ENCODE measurements at places on chromosomes 6 and 20. TPM values are rescaled to one million over a fixed set of nuclear protein-coding genes. Genes with fewer than 3 reads are reported as not detected.

Gene SLC22A23
- total RNA-seq, result 8.0 TPM

- H3K27me3 ChIP-seq, result peaks cover 3% of the 10 kb centered on the region
- no peak overlapping the region for H3K27ac ChIP-seq
- no peak for DNase-seq
- H3K4me3 ChIP-seq, result no peak overlapping the region
- H3K36me3 ChIP-seq, result no peaks in the 10 kb centered on the region
These were observed 116.7 kb downstream of the SOX4 start for GRCh38 chr6:21710216-21710615.

DNA sequence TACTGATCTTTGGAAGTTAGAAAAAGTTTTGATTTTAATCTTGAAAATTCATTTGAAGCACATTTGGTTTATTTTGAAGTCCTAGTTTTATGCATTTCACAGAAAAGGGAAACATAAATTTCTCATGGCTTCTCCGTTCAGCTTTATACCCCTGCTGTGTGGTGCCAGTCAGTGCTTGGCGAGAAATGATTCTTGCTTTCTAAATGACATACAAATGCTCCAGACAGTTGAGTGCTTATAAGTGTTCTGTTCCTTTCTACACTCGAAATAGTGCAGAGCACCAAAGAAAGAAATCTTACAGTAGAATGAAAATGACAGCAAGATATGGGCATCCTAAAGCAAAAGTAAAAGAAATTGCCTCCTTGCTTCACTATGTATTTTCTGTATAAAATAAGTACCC lies 9.0 kb upstream of the ZNF292 start:
- no peak overlapping the region for H3K27ac ChIP-seq
- H3K4me3 ChIP-seq, result no peak overlapping the region
- H3K4me1 ChIP-seq, result no peaks in the 10 kb centered on the region

DNA sequence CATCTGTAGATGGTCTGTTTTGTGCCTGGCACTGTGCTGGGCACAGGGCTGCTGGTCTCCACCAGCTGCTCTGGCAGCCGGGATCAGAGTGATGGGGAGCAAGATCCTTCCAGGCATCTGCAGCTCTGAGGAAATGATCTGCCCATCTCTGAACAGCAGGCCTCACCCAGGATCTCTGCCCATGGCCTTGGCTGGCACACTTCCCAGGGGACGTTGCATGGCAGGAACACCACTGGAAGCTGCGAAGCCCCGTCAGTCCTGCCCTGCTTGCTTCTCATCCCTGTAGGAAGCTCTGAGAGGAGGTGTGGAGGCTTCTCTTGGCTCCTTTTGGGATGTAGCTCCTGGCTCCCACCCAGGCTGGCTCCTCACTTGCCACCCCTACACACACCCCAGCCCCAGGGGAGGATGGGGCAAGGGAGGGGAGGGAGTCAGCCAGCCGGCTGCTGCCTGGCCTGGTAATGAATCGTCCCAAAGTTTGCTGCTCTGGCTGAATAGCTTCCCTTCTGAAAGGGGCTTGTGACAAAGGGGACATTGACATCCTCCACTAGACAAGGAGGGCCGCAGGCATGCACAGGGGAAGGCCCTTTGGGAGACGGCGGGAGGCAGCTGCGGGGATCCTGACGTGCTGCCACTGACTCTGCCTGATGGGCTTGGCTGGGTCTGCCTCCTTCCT lies 108.9 kb downstream of the VEGFA start:
- H3K4me1 ChIP-seq, result no peaks in the 10 kb centered on the region
- H3K36me3 ChIP-seq, result no peaks in the 10 kb centered on the region
- H3K4me3 ChIP-seq, result no peak overlapping the region
- DNase-seq, result no peak

GRCh38 chr6:111591370-111591900 lies 14.2 kb downstream of the TRAF3IP2 start:
- peaks cover 5% of the 10 kb centered on the region for H3K4me1 ChIP-seq
- no peak overlapping the region for H3K4me3 ChIP-seq
- no peak for DNase-seq

DNA sequence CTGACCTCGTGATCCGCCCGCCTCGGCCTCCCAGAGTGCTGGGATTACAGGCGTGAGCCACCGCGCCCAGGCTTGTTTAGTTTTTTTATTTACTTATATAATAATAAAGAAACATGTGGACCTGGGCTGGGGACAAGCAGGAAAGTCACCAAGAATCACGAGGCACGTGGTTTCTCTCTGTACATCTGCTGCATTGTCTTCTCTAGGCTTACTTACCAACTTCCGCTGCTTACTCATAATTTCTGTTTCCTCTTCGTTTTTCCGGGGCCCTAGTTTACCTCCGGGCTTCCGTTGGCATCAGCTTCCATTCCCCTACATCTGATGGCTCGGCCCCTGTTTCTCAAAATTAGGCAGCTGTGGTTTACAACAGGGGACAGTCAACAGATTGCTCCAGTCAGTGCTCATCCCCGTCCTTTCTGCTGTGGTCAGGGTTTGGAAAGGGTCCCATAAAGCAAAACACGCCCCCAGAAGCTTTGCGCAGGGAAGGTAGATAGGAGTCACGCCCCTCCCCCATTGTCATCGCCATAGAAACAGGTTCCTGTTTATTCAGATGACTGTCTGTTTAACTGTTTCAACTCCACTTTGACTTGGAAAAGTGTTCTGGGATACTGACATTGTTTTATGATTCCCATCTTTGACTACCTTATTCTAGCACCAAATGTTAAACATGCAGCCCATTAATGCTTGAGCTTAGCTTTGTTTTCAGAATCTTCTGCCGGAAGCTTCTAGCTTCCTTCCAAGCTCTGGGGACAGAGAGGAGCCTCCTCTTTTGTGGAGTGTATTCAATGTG lies 31.9 kb upstream of the TXLNB start:
- no peaks in the 10 kb centered on the region for H3K36me3 ChIP-seq
- H3K27me3 ChIP-seq, result no peaks in the 10 kb centered on the region
